Activated T-cell treated with anti-CD3 and anti-CD28 coated beads for 1 hour (primary cell): ENCODE measurements at places on chromosomes 11 and 22.

GRCh38 chr22:27552863-27553262 lies 248.7 kb downstream of the MN1 start:
- DNase-seq = no peak

DNA sequence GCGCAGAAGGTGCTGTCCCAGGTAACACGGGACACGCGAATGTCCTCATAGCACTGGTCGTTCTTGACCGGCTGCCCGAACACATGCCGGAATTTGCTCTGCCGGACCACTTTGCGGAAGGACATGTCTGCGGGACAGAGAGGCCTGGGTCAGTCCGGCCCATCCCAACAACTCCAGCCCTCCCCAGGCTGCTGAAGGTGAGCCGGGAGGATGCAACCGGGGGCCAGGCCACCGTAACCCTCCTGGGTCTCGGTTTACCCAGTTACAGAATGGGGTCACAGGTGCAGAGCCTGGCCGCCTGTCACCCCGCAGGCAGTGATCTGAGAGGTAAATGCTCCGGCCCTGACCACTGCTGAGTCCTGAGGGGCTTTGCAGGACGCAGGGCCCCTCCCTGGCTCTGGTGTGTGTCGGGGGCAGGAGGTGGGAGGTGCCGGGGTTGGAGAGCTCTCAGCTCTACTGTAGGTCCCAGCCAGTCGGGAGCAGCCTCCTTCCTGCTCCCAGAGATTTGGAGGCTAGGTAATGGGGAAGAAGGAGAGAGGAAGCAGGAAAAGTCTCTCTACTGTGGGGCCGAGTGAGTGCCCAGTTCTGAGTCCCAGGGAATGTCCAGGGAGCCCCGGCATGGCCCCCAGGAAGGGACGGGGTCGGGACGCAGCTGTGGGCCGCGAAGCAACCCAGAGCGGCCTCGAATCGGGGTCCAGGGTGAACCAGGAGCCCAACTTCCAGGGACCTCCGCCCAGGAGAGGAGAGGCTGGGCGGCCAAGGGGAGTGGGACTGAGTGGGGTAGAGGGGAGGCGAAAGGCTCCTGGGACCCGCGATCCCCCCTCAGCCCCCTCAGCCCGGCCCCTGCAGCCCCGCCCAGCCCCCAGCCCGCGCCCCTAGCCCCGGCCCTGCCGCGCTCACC lies 522 bp downstream of the CORO1B start:
- DNase-seq = no peak

DNA sequence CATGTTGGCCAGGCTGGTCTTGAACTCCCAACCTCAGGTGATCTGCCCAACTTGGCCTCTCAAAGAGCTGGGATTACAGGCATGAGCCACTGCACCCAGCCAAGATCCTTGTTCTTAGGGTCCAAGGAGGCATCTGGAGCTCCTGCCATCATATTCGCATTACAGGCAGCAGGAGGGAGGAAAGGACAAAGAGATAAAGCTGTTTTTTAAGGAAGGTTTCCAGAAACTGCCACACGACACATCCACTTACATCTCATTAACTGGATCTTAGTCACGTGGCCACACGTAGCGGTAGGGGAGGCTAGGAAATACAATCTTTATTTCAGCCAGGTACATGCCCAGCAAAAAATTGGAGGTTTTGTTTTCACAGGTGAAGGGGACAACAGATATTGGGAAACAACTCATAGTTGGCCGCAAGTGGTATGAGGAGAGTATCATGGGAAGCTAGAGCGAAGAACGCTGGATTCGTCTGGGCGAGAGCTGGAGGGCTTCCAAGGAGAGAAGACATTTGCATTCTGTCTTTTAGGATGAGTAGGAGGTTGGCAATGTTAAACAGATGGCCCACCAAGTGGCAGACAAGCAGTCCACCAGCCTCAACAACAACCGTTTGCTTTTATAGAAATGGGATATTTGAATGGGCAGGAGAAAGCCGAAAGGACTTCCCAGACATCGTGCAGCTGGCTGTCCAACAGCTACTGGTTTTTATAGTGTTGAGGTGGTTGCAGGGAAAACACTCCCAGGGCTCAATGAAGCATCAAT lies 39.2 kb upstream of the DMC1 start:
- DNase-seq = no peak

GRCh38 chr22:41177040-41177621 lies 28.0 kb upstream of the L3MBTL2 start:
- no peak for DNase-seq

DNA sequence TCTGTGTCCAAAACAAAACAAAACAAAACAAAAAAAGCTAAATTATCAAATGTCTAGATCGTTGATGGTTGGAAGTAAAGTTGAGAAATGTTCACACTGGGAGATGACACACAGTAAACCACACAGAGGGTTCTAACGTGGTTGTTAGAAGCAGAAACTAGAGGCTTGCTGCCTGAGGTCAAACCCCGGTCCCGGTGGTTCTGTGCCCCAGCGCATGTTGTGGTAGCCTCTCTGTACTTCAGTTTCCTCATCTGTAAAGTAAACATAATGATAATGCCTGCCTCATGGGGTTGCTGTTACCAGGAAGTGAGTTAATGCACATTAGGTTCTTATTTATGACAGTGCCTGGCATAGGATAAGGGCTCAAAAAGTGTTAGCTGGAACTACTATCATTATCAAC lies 33.4 kb downstream of the PPARA start:
- no peak for DNase-seq

- DNase-seq = no peak
These were observed 750 bp downstream of the XRCC6 start for GRCh38 chr22:41621911-41622179.

DNA sequence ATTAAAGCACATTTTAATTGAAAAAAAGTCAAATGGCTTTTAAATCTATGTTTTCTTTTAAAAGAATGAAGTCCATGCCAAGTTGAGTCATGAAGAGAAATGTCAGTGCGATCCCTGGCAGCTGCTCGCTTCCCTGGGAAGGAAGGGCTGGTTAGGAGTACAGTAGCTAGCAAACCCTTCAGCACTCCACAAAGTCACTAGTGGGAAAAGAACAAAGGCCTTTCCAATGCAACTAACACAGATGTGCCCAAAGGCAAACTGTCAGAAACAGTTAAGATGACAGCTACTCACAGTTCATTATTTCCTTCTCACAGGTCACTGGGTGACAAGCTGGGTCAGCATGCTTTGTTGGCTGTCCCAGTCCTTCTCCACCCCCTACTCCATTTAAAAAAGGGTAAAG lies 308.7 kb downstream of the DCDC1 start:
- DNase-seq = no peak

GRCh38 chr11:1035577-1036283 lies 788 bp downstream of the MUC6 start:
- DNase-seq = no peak
